ENCODE measurements at places on chromosomes 1 and 21. TPM values are rescaled to one million over a fixed set of nuclear protein-coding genes. Genes with fewer than 3 reads are reported as not detected.

DNA sequence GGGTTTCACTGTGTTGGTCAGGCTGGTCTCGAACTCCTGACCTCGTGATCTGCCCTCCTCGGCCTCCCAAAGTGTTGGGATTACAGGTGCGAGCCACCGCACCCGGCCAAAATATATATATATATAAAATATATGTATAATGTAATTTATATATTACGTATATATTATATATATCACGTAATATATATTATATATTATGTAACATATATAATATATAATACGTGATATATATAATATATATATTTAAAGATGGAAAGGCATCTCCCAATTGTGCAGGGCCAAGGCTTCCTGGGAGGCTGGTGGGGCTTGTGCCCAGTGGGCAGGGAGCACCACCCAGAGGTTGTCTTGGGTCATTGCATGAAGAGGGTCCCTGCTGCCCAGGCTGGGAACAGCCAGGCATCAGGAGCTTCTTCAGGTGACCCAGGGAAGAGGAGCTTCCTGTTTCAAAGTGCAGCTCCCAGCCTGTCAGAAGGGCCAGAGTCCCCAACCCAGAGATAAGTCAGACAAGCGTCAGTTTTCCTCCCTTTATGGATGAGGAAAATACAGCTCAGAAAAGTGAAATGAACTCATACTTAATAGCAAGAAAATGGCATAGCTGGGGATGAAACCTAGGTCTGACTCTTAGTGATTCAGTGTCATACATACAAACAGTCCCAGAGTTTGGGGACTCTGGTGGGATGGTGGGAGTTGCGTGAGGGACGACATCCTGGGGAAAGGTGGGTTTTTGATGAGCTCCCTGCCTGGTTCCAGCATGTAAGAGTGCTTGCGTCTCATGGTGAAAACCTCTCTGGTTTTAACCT lies 12.0 kb downstream of the UBE2Q1 start:
- H3K36me3 ChIP-seq, result peaks cover 16% of the 10 kb centered on the region
- H3K4me1 ChIP-seq, result peaks cover 6% of the 10 kb centered on the region
- H3K27ac ChIP-seq, result no peak overlapping the region
- H3K27me3 ChIP-seq, result no peaks in the 10 kb centered on the region

GRCh38 chr1:116794804-116795481 lies 40.7 kb downstream of the CD2 start:
- H3K27me3 ChIP-seq, result no peaks in the 10 kb centered on the region
- no peaks in the 10 kb centered on the region for H3K36me3 ChIP-seq
- H3K4me3 ChIP-seq, result no peak overlapping the region
- no peak overlapping the region for H3K27ac ChIP-seq
- H3K4me1 ChIP-seq, result no peaks in the 10 kb centered on the region

Gene WNT3A
- not detected for polyA plus RNA-seq

GRCh38 chr1:156499194-156499841 lies 1.3 kb downstream of the MEF2D start:
- peaks cover 4% of the 10 kb centered on the region for H3K36me3 ChIP-seq
- no peak for DNase-seq
- peak overlapping the region; percentile 53 for H3K4me3 ChIP-seq
- H3K27me3 ChIP-seq, result no peaks in the 10 kb centered on the region
- H3K4me1 ChIP-seq, result peaks cover 59% of the 10 kb centered on the region
